ENCODE measurements at places on chromosomes 3 and 15.

GRCh38 chr15:85742186-85742821 lies 52.4 kb downstream of the KLHL25 start:
- no peak for DNase-seq

DNA sequence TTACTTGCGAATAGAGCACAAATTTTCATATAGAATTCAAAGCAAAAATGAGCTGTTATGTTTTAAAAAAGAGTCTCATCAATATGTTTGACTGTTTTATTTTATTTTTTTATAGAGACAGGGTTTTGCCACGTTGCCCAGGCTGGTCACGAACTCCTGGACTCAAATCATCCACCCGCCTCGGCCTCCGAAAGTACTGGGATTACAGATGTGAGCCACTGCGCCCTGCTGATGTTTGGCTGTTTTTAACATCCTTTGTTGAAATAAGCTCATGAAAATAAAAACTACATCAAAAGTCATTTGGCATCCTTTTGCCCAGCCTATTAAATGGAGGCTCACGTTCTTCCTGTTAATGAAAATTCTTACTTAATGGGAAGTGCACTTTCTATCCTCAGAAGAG lies 154.7 kb downstream of the ATP10A start:
- no peak for DNase-seq

GRCh38 chr3:188171682-188172467 lies 17.9 kb downstream of the LPP start:
- DNase-seq, result no peak

DNA sequence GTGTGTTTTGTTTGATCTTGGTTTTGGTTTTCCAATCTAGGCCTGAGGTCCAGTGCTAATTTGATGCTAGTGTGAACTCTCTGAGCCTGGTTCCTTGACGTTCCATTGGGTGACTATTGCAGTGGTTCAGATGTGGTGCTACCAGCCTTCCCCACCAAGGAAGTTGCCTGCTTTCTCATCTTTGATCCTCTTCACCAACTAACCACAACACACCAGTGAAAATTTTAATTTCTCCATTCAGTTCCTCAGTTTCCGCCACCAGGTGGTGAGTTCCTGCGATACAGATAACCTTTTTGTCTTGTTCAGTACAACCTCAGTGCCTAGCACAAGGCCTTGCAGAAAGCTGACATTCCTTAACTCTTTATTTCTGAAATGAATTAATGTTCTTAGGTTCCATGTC lies 337.4 kb upstream of the TPRG1 start:
- DNase-seq, result no peak

DNA sequence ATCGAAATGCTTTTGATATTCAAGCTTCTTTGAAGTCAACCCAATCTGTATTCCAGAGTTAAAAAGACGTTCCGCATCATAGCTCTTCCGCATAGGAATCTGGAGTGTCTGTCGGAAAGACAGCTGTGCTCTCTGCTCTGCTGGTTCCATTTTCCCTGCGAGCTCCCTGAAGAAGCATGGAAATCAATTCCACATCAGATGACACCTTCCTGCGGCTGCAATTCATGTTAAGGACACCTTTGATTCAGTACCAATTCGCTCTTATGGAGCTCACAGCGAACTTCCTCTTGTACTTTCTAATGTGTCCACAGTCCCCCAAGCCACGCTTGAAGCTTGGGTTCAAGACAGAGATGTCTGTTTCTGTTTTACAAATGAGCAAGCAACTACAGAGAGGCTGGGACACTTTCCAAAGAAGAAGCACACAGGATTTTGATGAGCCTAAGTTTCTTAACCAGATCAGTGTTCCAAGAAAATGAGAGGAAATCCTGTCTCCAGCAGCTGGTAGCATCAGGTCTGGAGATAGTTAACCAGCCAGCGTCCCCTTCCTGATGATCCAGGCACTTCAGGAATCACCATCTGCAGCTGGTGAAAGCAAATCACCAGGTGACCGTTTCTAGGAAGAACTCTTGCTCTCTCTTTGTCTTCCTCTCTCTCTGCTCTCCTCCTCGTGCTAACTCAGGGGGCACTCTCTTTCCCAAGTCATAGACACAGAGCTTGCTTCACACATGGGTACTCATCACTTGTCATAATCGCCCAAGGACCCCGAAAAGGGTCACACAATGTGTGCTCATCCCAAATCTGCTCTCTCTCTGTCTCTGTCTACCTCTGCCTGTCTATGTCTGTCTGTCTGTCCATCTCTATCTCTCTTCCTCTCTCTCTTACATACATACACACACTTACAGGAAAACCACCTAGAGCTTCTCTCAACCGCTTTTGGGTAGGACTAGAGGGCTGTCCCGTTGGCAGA lies 281.8 kb downstream of the FAM43A start:
- DNase-seq, result no peak

GRCh38 chr3:160403028-160403545 lies 3.6 kb downstream of the SMC4 start:
- no peak for DNase-seq

DNA sequence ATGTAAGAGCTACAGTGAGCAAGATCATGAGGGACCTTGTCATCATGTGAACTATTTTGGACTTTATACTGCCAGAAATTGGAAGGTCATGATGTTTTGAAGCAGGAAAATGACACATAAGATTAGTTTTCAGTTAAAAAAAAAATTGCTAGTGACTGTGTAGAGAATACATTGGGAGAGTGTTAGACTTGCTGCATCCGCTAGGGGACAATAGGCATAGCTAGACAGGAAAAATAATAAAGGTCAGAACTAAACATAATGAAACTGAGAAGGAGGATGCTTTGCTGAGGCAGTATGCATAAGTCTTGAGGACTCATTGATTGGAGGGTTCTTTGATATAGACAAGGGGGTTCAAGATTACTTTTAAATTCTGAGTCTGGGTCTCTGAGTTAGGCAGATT lies 275.8 kb upstream of the KCNH8 start:
- no peak for DNase-seq

DNA sequence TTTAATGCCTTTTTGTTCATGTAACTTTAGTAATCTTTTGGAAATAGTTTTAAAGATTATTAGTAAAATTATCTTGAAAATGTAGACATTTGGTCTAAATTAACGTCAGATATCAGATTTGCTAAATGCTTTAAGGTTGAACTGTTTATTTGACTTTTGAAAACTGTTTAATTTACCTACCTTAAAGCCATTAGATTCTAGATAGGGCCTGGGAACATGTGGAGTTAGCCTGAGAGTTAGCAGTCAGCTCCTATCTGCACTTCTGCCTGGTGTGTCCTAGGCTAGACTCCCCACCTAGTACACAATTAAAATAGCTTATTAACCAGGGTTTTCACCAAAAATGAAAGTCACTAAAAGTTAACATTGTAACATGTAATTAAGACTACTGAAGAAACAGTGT lies 53.7 kb upstream of the CFAP20DC start:
- no peak for DNase-seq

DNA sequence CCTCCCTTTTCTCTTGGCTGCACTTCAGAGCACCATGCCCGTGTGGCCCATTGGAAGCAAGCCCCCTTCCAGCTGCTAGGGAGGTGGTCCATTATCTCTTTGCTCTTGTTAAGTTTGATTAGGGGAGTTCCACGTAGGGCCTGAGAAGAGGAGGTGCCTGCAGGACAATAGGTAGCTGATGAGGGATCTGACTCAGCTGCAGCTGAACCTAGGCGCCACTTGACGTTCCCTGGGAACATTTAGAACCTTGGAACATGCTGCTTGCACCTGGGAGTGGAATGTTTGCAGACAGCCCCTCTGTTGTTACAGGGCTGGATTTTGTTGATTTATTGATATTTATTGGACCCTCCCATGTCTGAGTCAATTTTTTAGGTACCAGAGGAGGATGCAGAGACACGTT lies 4.7 kb downstream of the SMAD3 start:
- no peak for DNase-seq

DNA sequence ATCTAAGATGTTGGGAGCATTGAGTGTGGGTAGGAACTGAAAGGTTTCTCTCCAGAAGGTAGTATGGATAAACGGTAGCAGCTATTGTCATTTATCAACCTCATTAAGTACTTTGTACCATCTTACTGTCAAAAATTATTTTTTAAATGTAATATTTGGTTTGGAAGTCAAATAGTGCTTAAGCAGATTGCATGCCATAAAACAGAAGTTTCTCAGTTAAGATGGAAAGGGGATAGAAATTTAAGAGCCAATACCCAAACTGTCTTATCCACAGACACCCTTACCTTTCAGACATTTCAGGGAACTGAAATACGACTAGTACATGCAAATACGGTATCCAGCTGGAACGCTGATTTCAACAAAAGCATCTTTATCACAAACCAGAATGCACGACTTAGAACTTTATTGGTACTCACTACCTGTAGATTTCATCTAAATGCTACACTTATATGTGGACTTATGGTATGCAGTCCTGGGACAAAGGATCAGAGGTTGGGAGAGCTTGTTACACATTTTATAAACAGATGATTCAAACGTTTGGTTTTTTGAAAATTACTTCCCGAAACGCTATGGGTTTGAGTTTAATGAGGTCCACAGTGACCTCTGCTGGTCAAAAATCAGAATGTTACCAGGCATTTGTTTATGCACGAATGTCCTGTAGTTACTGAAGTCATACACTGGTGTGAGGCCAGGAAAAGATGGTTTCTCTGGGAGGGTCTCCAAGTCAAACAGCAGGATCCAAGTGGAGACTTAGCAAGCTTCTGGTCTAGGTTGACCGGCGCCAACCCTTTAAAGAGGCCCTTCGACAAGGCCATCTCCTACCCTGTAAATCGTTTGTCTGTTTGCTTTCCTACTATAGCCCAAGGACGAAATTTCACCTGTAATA lies 45.7 kb upstream of the DUT start:
- DNase-seq, result no peak

All from effector memory CD4-positive, alpha-beta T cell (primary cell).